Mesenteric fat pad (tissue), 1 donor: ENCODE measurements at places on chromosomes 11 and 22.

DNA sequence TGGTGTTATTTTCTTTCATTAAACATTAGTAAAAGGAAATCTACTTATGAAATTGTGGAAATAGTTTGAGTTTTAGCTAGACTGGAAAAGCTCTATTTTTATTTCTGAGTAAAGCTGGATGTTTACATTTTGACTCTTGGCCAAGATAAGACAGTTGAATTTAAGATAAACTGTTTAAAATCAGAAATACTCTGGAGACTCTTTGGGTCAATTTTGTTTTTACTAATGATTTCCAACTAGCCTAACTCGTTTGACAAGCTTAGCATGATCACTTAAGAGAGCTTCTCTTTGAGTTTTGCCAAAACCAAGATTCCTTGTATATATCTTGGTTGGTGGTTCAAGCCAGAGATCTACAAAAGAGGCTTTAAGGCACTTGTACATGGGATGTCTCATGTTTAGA, 724.8 kb upstream of the LUZP2 start:
- DNase-seq = no peak

GRCh38 chr22:43155789-43156188, 4.4 kb downstream of the TSPO start:
- no peak for DNase-seq

DNA sequence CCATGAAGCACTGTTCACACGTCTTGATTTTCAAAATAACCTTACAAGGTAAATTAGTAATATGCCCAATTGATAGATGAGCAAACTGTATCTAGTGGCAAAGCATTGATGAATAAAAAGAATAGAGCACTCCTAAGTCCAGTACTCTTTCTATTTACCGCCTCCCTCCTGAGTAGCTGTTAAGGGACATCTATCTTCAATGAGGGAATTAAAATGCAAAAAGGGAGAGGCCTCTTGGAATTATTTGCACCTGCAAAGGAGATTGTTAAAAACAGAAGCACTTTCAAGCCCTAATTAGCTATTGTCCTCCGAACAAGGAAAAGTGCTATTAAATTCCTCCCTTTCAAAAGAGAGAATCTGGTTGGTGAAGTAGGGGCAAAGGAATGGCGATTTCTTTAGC, 6.8 kb upstream of the GALNT18 start:
- no peak for DNase-seq

GRCh38 chr22:37068859-37069258, 17.3 kb downstream of the KCTD17 start:
- DNase-seq = no peak

- DNase-seq = no peak
Measured at GRCh38 chr22:50209893-50210292, 9.1 kb downstream of the SELENOO start.

- no peak for DNase-seq
Measured at GRCh38 chr11:62105667-62106191, 18.1 kb upstream of the INCENP start.

DNA sequence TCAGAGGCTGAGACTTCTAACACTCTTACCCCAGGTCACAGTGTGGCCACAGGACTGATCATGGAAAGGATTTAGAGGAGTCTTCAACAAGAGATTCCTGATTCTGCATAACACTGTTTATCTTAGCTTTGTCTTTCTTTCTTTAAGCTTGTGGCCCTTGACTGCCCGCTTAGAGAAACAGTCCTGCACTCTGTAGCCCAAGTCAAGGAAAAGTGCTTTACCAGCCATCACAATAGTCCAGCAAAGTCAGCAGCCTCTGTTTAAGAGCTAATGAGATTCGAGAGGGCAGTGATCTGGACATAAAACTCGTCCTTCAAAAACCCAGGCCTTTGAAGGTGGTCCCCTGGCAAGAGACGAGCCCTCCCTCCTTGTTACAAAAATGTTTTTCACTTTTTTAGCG, 30.0 kb downstream of the PRDM10 start:
- no peak for DNase-seq

DNA sequence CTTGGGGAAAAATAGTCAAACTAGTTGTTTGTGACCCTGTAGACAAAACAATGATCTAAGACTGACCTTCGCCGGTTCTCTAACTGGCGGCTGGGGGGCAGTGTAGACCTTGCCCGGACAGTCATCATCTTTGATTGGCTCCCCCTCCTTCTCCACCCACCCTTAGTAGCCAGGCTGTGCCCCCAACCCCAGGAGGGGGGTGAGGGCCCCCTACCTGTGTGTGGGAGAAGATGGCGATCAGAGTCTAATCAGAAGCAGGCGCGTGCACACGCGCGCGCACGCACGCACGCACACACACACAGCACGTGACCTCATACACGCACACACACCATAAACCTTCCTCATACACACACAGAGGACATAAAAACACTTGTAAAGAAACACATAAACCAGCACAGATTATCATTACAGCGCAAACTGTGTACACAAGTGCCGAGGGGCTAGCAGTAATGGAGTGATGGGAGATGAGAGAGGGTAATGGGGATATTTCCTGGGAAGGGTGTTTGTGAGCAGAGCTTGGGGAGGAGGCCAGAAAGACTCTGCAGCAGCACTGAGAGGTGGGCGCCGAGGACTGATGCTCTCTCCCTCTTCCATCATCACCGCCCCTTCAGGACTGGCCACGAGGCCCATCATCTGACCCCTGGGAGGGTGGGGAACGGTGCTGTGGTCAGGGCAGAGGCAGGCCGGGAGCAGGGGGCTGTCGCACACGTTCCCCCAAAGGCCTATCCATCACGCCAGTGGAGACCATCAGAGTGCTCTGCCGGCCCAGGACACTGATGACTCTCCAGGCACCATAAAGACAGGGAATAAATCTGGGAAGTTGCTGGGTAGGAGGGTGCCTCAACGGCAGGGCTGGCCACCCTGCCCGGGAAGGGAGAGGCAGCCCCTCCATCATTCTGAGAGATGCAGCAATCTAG, 12.2 kb downstream of the NECTIN1 start:
- DNase-seq = no peak

GRCh38 chr11:10658621-10659338, 34.8 kb downstream of the IRAG1 start:
- DNase-seq = no peak

DNA sequence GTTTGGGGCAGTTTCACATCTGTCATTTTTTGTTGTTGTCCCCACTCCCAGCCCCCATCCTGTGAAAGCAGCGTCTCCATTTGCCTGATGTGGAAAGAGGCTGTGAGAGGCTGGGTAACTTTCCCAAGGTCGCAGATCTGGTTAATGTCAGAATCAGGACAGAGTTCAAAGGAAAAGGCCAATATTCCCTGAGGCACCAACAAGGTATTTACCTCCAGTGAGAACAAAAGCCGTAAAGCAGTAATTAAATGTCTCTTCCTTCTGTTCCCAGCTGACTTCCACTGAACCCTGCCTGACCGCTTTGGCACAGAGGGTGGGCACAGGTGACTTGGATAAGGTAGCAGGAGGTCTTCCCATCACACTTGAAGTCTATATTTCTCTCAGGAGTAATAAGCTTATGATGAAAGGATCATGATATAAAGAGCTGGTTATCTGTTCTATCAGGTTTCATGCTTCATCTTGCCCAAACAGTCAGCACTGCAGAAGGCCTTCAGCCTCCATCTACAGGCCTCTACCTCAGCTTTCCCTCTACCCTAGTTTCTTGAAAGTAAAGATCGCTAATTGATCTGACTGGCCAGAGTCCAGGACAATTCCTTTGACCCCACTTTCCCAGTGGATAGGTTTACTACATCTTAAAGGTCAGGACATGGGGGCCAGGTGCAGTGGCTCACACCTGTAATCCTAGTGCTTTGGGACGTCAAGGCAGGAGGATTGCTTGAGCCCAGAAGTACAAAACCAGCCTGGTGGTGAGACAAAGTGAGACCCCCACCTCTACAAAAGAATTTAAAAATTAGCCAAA, 9.4 kb downstream of the C11orf91 start:
- no peak for DNase-seq
